Activated T-helper 2 cell treated with anti-CD3 and anti-CD28 coated beads, Interferon-gamma antibody, Interleukin-2, Interleukin-4, amounts not matched to agents 10 μg/mL and 5 μg/mL and 100 μg/mL, durations not matched to agents 14 hours and 24 hours and 36 hours (primary cell): ENCODE measurements at places on chromosomes 3 and 15. TPM values are rescaled to one million over a fixed set of nuclear protein-coding genes. Genes with fewer than 3 reads are reported as not detected.

DNA sequence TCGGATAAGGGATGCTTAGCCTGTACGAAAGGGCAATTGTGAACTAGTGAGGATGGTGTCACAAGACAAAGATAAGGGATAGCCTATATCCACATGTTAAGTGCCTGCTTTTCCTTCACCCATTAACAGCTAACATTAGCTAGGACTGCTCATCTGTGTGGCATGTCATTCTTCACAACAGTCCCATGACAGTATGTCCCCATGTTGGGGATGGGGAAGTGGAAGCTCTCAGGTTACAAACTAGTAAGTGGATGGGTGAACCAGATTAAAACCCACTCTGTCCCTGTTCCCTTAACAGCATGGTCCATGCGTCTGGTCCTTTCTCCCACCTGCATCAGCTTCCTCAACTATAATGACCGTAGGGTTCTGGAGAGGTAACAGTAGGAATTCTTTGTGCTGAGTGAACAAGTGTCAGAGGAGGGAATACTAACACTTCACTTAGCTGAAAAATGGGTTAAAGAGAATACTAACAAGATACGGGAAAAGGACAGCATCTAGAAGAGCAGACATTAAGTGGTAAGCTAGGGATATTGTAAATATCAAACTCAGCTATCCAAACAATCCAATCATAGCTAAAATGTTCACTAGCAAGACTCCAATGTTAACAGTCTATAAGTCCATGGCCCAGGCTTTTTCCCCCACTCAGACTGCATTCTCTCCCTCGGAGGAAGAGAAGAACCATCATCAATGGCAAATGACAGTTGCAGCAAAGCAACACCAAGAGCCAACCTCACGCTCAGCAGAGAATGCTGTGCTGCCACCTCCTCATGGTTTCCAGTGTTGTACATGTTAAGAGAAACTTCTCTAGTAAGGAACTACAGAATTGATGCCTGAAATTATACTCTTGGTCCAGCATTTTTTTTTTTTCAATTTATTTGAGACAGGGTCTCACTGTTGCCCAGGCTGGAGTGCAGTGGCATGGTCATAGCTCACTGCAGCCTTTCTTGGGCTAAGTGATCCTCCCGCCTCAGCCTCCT is 5.0 kb downstream of the RPLP1 start:
- no peak for DNase-seq

The CHST14 gene
- total RNA-seq, result 11.8 and 12.2 TPM in 2 replicates

- no peak for DNase-seq
Observed at GRCh38 chr3:40290396-40290795, 19.1 kb upstream of the EIF1B start.

GRCh38 chr3:119481079-119481478 is 12.3 kb downstream of the POGLUT1 start:
- no peak for DNase-seq

DNA sequence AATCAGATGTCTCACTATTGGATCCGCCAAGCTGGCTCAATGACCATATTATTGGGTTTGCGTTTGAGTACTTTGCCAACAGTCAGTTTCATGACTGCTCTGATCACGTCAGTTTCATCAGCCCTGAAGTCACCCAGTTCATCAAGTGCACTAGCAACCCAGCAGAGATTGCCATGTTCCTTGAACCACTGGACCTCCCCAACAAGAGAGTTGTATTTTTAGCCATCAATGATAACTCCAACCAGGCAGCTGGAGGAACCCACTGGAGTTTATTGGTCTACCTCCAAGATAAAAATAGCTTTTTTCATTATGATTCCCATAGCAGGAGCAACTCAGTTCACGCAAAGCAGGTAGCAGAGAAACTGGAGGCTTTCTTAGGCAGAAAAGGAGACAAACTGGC is 21.5 kb downstream of the SENP8 start:
- no peak for DNase-seq
